ENCODE measurements at places on chromosomes 7 and 10.

DNA sequence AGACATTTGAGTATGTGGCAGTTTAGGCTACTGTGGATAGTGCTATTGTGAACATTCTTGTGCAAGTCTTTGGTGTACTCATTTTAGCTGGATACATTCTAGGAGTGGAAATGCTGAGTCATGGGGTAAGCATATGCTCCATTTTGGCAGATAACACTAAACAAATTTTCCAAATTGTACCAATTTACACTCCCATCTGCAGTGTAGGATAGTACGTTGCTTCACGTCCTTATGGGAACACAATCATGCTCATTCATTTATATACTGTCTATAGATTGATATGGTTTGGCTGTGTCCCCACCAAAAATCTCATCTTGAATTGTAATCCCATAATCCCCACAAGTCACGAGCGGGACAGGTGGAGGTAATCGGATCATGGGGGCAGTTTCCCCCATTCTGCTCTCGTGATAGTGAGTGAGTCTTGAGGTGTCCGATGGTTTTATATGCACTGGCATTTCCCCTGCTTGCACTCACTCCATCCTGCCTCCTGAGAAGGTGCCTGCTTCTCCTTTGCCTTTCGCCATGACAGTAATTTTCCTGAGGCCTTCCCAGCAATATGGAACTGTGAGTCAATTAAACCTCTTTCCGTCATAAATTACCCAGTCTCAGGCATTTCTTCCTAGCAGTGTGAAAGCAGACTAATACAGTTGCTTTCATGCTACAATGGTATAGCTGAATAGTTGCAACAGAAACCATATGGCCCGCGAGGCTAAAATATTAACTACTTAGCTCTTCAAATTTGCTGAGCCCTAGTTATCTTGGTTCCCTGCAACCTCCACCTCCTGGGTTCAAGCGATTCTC, 25.6 kb downstream of the RNF216 start:
- DNase-seq, result no peak

- no peak for DNase-seq
These were observed 44.8 kb downstream of the CHST15 start for GRCh38 chr10:124048371-124049290.

DNA sequence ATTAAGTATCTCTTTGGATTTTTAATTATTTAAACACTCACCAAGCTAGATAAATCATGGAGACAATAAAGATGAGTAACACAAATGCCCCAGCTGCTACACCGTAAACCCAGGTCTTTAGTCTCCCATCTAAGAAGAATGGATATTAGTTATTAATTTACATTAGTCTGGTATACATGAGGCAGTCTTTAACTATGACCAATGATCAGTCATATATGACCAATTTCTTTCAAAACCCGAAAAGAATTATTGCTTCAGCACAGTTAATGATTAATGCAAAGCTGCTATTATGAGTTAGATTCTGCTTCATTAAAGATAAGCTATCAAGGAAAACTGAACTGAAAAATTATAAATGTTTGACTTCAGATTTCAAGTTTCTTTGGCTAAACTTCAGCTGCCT, 402.9 kb downstream of the PHF14 start:
- peak; percentile 71 for DNase-seq

DNA sequence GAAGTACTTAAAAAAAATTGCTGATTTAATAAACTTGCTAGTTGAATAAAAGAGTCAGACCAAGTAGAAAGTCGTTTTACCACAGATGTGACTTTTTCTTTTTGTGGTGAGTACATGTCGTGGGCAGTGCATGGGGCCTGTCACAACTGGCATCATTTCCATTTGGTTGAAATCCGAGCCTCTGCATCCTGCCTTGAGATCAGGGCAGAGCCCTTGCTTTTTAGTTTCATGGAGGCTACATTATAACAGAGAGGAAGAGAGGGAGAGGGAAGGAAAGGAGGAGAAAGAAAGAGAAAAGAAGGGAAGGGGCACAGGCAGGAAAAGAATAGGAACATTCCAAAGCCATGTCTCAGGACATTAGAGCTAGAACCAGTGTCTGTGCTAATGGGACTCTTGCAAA, 20.4 kb upstream of the INSYN2A start:
- DNase-seq, result no peak

GRCh38 chr7:44576228-44576627, 2.5 kb upstream of the DDX56 start:
- DNase-seq, result no peak

- DNase-seq, result peak; percentile 33
These were observed 3.1 kb upstream of the DOCK1 start for GRCh38 chr10:126902157-126902556.

DNA sequence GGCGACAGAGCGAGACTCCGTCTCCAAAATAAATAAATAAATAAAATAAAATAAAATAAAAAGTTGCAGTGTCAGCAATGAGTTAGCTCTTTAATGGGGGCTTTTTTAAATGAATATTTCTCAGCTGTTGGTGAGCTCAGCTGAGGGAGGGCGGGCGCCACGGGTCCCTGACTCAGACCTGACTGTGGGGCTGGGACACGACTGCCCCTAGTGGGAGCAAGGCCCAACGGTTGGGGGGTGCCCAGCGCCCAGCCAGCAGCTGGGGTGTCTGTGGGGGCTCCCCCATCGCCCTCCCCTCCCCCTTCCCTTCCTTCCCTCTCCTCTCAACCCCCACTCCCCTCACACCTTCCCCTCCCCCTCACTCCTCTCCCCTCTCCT, 46.6 kb downstream of the PWWP2B start:
- peak; percentile 61 for DNase-seq
